ENCODE measurements at places on chromosomes 3 and 15.

DNA sequence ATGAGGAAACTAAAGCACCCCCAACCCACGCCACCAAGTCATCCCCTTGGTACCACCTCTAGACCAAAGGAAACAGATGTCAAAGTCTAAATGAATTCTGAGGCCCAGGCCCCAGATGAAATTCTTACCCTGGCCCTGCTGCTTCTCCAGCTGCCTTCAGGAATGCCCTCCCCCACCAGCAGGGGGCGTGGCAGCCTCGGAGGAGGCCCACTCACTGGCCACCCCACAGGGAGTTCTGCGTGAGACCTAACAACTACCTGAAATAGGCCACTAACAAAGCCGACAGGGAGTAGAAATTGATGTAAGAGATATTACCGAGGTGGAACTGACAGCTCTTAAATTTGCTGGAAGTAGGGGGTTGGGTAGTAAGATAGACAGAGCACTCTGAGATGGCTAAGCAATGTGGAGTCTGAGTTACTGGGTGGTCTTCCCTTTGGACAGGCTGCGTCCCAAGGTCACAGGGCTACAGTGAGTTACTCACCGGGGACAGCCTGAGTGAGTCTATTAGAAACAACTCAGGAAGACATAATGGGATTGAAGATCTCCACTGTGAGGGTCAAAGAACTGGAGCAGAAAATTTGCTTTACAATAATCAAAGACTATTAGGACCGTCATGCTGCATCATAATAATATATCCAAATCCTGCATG lies 240.7 kb downstream of the SHOX2 start:
- DNase-seq: no peak

DNA sequence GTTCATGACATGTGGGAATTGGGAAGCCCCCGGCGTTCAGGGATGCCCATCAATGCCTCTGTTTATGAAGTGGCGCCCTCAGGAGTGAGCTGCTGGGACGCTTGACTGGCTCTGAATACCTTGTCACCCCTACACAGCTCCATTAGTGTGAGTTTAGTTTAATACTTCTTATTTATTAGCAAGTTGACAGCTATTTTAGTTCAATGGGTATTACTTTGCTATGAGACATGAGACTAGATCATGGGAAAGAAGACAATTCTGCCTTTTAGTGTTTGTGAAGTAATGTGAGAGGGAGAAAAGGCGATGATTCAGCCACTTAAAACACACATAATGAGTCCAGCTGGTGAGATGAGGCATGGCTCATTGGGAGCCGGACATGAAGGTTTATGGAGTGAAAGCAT lies 678.5 kb downstream of the NR2F2 start:
- no peak for DNase-seq

DNA sequence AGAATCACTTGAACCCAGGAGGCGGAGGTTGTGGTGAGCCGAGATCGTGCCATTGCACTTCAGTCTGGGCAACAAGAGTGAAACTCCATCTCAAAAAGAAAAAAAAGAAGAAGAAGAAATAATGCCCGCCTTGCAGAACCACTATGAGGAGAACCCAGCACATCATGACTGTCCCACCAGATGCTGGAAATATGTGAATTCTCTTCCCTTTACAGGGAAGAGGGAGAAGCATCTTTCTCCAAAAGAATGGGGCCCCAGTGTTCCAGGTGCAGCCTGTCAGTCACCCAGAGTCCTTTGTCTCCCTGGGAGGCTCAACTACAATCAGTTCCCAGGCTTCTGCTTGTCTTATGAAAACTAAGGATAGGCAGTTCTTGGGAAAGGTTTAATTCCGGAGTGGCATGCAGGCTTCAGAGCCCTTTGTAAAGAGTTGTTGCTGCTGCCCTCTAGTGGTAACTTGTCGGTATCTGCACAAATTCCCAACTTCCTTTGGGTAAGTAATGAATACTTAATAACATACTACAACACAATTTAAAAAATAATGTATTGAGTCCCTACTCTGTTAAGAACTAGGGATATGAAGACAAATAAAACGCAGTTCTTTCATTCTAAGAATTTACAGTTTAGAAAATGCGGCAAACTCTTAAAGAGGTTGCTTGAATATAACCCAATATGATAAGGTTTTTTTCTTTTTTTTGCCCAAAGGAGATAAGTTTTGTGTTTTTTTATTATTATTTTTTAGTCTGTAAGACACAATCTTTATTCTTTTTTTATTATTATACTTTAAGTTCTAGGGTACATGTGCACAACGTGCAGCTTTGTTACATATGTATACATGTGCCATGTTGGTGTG lies 18.6 kb upstream of the TICRR start:
- DNase-seq: peak; percentile 8

DNA sequence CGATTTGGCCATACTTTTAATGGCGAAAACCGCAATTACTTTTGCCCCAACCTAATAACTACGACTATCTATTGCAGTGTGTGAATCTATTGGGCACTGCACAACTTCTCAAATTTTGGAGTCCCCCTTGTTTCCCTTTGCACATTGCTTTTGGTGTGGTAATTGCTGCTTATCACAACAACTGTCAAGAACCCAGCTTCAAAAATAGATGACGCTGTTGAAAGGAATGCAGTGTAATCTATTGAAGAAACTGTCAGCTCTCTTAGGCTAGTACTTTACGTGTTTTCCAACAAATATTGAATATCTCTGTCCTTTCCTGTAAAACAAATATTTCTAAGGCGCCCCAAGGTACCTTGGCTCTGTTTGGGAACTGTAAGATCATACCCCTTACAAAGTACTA lies 222.8 kb upstream of the UBE2E2 start:
- no peak for DNase-seq

DNA sequence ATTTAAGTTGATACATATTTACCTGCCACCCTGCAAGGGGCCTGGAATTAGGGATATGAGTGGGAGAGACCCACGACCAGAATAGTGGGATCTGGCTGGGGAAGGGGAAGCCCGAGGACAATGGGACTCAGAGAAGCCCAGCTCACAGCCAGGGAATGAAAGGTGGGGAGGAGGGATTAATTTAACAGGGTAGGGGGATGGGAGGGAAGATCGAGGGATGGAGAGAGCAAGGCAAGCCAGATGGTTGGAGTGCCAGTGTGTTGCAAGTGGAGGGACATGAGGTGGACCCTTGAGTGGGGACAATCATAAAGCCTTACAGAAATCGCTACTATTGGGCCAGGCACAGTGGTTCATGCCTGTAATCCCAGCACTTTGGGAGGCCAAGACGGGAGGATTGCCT lies 4.4 kb upstream of the GNAI2 start:
- no peak for DNase-seq

Data from stimulated activated CD8-positive, alpha-beta memory T cell treated with anti-CD3 and anti-CD28 coated beads, Interleukin-4, amount 100 ng/mL, for 1 hour (primary cell).